ENCODE measurements at places on chromosomes 12 and 14. TPM values are rescaled to one million over a fixed set of nuclear protein-coding genes. Genes with fewer than 3 reads are reported as not detected.

RASAL1 gene
- total RNA-seq, result not detected

TOMM20L gene
- not detected for total RNA-seq

LUM gene
- total RNA-seq, result not detected

PTGR2 gene
- 8.7 TPM for total RNA-seq

MAP1LC3B2 gene
- 4.4 TPM for total RNA-seq

NGB gene
- 0.22 TPM for total RNA-seq

TMEM63C gene
- total RNA-seq, result 39.9 TPM

FOXG1 gene
- not detected for total RNA-seq

CLEC4E gene
- not detected for total RNA-seq

KRT75 gene
- total RNA-seq, result not detected

BMAL2 gene
- 5.3 TPM for total RNA-seq

FGF23 gene
- total RNA-seq, result not detected

SLC4A8 gene
- total RNA-seq, result 80.0 TPM

GALNT8 gene
- total RNA-seq, result 25.3 TPM

SMCO3 gene
- total RNA-seq, result not detected

GAPDH gene
- total RNA-seq, result 2,124 TPM

TAS2R31 gene
- total RNA-seq, result 5.7 TPM

GPRC5D gene
- total RNA-seq, result not detected

All from glutamatergic neuron (in vitro differentiated cells).